ENCODE measurements at places on chromosomes 2 and 18. TPM values are rescaled to one million over a fixed set of nuclear protein-coding genes. Genes with fewer than 3 reads are reported as not detected.

RSAD2 gene
- 2.8 TPM for polyA plus RNA-seq

DNA sequence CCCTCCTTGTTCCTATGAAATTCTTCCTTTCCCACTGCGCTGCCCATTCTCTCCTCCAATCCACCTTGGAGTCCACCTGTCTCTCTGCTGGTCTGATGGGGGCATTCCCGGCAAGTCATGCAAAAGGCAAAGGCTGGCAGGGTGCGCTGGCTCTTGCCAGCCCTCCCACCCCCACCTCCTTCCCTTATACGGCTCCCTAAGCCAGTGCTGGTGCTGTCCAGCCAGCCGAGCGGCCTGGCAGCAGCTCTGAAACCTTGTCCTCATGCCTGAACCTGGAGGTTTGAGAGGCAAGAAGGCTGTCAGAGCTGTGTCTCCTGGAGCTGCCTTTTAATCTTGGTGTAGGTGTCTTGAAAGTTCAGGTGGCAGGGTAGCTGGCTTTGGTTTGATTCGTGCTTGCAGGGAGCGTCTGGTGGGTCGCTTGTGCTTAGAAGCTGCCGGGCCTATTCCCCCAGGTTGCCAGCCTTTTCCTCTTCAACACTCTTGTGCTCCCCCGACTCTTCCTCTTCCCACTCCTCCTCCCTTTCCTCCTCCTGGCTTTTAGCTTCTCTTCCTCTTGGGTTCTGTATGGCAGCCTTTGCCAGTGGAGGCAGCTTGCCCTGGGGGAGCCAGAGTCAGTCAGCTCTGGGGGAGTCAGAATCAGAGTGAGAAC lies 748 bp downstream of the LIPG start:
- DNase-seq: no peak

IL36G gene
- not detected for polyA plus RNA-seq

GRCh38 chr2:198711484-198711883 lies 746.3 kb downstream of the SATB2 start:
- no peak for DNase-seq

- DNase-seq: no peak
Observed at GRCh38 chr2:33377048-33377447, 99.4 kb upstream of the RASGRP3 start.

All from left renal pelvis (tissue), 4 donors.